Femur (tissue), 1 donor: ENCODE measurements at places on chromosomes 3 and 15.

GRCh38 chr3:23748398-23749110 lies 57.2 kb upstream of the UBE2E1 start:
- DNase-seq, result no peak

GRCh38 chr3:66904831-66905493 lies 93.1 kb upstream of the KBTBD8 start:
- no peak for DNase-seq

GRCh38 chr15:91928675-91929074 lies 75.2 kb downstream of the SLCO3A1 start:
- DNase-seq, result no peak

- peak; percentile 66 for DNase-seq
These were observed at the start of gene UTS2B for GRCh38 chr3:191329654-191330529. Gene UTS2B (minus strand): TSS chr3:191330526. CDS start chr3:191282189, 48,337 bp downstream.

DNA sequence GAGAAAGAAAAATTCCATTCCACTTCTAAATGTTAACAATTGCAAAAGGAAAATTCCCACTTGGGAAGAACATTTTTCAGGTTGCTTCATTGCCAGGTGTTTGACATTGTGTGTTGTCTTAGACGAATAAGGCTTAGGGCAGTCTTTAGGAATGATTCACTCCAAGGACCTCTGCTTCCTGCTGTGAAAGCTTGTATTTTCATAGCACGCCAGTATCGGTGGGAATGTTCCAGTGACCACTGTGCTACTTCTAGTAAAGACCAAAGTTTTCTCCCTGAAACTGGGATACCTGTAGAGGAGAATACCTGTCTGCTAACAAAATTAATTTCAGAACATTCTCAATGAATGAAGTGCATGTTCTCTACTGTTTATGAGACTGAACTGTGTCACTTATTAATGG lies 64.1 kb downstream of the CDIN1 start:
- no peak for DNase-seq

DNA sequence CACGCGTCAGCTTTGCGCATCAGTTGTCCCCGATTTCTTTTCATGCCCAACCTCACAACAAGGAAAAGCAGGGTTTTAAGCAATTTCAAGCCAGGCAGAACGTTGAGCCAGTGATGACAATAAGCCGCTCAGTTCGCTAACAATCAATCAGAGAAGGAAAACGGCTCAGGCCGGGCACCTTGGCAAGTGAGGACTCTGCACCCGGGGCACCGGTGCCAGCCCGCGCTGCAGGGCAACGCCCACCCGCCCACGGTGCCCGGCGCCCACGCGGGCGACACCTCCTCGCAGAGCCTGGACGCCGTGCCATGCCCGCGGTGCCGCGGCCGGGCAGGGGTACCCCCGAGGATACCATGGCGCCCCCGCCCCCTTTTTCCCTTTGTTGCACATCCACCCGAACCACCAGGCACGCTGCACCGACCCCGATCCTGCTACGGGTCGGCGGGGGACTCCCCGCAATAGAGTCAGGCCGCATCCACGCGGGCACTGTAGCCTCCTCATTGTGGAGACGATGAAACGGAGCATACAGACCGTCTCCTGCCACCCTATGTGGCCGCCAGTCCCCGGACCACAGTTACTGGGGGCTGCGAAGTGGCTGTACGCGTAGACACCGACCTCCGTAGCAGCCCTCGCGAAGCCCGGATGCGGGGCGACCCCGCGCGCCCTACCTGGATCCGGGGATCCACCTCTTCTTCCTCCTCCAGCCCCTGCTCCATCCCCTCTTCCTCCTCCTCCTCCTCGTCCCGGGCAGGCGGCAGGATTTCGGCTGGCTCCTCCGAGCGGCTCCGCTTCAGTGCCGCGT lies 581 bp downstream of the SH3BP5 start:
- DNase-seq, result peak; percentile 48

- peak; percentile 65 for DNase-seq
These were observed 161.8 kb upstream of the TBL1XR1 start for GRCh38 chr3:177358977-177359592.

DNA sequence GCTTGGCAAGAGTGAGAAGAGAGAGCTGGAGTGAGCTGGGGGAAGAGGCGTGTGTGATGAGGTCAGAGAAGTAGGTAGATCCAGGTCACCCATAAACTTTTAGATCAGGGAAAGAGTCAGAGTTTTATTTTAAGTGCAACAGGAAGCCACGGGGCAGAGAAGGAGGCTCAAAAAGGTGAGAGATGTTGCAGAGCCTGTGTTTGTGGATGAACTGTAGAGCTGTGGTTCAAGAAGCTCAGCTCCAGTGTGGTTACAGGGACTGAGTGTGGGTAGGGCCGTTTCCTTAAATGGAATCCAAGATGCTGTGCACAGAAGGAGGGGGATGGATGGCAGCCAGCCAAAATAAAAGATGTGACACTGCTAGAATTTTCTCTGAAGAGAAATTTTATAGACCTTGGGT lies 337.2 kb downstream of the SATB1 start:
- no peak for DNase-seq

GRCh38 chr3:143840636-143841035 lies 7.6 kb downstream of the SLC9A9 start:
- no peak for DNase-seq

- DNase-seq, result peak; percentile 10
These were observed 28.8 kb upstream of the SLC41A3 start for GRCh38 chr3:126112531-126113237.

DNA sequence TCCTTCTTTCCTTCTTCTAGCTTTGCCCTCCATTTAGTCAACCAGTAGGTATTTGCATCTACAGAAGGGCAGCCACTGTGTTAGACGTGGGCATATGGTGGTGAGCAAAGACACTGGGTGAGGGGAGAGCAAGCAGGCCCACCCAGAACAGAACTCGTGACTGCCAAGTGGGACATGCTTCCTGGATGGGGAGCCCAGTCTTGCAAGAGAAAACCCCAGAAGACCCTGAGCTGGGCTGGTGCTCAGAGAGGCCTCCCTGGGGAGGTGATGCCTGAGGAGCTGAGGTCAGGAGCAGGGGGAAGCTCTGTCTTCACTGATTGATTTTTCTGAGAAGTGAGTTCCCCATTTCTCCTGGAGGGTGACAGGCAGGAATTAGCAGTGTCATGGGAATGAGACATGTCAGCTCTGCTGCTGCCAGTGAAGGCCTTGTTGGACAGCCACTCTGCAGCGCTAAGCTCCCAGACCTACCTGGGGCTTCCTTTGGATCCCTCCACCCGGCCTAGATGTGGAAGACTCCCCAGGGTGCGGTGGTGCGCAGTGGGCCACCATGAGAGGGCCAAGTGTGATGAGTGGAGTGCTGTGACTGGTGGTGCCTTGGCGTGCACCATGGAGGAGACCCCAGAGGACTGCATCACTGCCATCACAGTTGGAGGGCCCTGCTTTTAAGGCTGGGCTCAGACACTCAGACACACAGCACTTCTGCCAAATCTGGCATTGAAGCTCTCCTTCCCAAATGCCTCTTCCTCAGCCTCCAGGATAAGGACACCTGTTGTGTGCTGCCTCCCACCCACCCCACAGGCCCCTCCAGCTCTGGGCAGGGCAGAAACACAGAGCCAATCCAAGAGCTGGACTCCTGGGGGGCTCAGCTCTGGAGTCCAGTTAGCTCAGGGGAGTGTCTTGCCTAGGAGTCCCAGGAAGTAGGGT lies 40.0 kb upstream of the TOPBP1 start:
- DNase-seq, result no peak

GRCh38 chr15:86278586-86278985 lies 198.9 kb downstream of the AGBL1 start:
- no peak for DNase-seq

DNA sequence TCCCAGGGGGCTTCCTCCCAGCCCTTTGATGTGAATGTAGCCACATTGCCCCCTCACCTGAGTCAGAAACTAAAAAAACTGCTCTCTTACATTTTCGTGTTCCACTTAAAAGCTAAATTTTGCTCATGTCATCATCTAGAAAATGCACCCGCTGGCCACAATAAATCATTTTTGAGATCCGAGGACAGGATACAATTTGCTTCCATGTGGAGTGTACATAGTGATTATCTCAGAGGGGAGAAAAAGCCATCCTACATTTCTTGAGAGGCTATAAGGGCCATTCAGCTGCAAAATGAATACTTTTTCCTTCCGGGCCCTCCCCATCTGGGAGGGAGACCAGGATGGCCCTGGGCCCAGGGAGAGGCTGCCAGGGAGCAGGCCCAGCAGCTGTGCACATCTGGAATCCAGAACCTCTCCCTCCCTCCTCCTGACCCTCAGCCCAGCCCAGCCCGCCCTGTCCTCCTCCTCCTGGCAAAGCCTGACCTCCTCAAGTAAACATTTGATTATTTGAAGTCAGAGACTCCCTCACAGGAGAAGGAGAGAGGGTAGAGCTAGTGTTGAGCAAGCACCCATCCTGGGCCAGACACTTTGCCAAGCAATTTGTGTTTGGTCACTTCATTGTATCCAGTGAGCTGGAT lies 59.1 kb downstream of the CORO2B start:
- DNase-seq, result peak; percentile 85
